ELF-1 (cell line): ENCODE measurements at places on chromosomes 16 and 17.

DNA sequence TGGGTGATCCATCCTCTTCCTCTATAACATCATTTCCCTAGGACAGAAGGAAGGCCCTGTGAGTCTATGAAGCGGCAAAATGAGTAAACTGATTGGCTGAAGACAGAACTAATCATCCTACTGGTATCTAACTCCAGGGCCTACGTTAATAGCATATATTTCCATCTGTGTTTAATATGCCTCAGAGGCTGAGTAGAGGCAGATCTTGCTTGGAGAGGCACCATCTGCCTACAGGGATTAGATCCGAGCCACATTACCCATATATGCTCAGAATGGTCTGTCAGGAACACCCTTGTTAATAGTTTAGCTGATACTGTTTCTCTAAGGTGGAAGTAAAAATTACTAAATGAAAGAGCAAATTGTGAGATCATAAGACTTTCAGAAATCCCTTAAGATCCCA lies 13.2 kb upstream of the FOXJ1 start:
- no peak for DNase-seq

- no peak for DNase-seq
These were observed 145.5 kb upstream of the FOXF1 start for GRCh38 chr16:86364653-86365380.

GRCh38 chr16:57764341-57765159 lies 29.0 kb downstream of the KATNB1 start:
- peak; percentile 92 for DNase-seq

- DNase-seq: no peak
These were observed 88.1 kb downstream of the AMFR start for GRCh38 chr16:56337131-56337857.

DNA sequence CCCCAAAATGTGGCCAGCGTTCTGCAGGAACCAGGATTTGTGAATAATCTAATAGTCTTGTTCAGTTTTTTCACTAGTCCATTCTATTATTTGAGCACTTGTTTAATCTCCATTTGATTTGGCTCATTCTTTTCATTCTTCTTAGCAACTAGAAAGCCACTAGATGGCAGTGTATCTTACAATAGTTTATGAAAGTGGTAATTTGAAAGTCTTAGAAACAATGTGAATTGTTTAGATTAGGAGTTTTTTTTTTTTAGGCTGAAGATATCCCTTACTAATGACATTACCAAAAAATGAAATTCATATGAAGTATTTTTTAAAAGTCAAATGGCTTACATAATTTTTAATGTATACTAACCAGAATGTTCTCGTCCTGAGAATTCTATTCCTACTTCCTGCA lies 6.7 kb downstream of the ERI2 start:
- DNase-seq: no peak

- DNase-seq: no peak
These were observed 42.8 kb upstream of the GFOD2 start for GRCh38 chr16:67761924-67762323.

- DNase-seq: no peak
These were observed 80.3 kb downstream of the FTO start for GRCh38 chr16:53784291-53784690.

GRCh38 chr17:79088247-79088996 lies 13.8 kb downstream of the ENGASE start:
- DNase-seq: no peak

- DNase-seq: peak; percentile 2
These were observed 364.0 kb downstream of the NPIPA8 start for GRCh38 chr16:17972460-17972943.
